Astrocyte of the spinal cord (primary cell): ENCODE measurements at places on chromosomes 3 and 15.

DNA sequence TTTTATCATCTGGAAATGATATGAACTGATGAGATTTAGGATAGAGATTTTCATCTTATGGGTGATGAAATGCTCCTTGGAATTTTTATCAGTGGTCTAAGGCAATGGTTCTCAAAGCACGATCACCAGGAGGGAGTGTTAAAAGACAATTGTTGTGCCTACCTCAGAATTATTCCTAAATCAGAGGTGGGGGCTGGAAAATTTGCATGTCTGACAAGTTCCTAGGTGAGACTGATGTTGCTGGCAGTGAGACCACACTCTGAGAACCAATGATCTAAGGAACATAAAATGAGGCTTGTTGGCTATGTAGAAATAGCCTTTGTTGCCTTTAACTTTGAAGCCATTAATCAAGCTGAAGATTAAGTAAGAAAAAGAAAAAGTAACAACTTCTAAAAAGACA is 416.6 kb upstream of the AZI2 start:
- no peak for DNase-seq

- DNase-seq, result no peak
These were observed 815.2 kb downstream of the FHIT start for GRCh38 chr3:60435941-60436650.

GRCh38 chr3:38029400-38030125 is at the start of gene PLCD1:
Gene PLCD1, minus strand, starts transcription at chr3:38029642. Its CDS starts 103 bp downstream, at chr3:38029539.
- DNase-seq, result peak; percentile 54

GRCh38 chr15:97087006-97087741 is 756.7 kb downstream of the NR2F2 start:
- DNase-seq, result no peak

GRCh38 chr3:12484983-12485327 is 675 bp downstream of the TSEN2 start:
- no peak for DNase-seq

GRCh38 chr3:35773417-35773816 is 134.1 kb downstream of the ARPP21 start:
- DNase-seq, result no peak

DNA sequence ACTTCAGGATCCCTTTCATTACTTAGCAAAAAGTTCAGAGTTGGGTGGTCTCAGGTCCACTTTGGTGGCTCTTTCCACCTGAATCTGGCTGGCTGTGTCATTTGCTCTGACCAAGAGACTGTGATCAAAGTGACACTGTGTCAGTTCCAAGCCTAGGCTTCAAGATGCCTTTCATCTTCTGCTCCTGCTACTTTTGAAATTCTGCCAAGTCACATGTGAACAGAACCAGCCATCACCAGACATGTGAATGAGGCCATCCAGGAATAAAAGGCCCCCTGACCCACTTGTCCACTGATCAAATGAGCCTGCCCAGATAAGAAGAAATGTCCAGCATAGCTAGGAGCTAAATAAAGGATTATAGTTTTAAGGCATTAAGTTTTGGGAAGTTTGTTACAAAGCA is 132.2 kb downstream of the OSBPL10 start:
- no peak for DNase-seq

DNA sequence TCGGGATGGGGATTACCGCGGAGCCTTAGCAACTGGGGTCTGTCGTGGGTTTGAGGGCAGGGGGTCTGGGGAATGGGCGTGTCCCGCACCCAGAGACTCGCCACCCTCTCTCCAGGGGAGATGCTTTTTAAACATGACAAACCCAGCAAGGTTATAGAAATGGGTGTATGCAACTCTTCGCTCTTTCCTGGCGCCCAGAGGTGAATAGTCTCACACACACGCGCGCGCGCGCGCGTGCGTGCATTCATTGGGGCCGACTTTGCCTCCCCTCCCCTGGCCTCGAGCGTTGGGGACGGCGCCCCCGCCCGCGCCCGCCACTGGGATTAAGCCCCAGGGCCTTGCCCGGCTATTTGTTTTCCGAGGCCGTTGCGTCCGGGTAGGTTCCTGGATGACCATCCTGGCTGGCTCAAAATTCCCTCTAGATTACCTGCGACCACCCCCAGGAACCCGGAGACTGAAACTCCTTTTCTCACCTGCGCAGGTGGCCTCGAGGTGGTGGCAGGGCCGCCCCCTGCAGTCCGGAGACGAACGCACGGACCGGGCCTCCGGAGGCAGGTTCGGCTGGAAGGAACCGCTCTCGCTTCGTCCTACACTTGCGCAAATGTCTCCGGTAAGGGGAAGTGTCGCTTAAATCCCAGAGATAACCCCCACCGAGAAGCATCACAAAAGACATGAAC is 777 bp downstream of the GPR160 start:
- no peak for DNase-seq

DNA sequence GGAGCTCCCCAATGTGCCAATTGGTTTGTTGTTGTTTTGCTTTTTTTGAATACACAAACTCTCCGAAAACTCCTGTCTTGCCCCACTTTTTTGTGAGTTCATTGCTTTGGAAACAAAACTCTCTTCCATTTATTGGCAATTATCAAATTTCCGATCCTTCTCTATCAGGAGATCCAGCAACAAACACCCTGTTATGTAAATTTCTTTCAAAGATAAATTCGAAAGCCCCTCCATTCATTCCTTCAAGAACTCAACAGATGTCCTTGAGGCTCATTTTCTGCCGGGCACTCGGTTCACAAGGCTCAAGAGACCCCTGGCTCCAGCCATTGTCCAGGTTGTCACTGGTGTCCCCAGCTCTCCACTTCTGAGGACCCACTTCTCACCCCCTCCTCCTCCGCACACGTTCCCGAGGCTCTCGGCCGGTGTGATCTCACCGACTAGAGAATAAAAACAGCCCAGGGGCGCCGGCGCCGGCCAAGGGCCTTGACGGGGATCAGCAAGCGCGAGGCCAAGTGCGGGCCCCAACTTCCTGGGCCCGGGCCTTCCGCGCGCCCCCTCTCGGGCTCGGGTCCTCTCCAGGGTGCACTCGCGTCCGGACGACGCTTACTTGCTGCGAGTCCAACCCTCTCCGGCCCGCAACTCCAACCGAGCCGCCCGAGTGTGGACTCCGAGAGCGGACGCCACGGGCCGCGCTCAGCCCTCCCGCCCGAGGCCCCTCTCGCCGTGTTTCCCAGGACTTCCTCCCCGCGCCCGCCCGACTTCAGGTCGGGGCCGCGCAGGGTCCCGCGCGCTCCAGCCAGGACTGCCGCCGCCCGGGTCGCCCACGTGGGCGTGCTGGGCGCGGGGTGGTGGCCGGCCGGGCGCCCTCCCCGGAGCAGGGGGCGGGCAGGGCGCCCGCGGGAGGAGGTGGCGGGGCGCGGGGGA is 533 bp upstream of the SMAD3 start:
- DNase-seq, result peak; percentile 70

- DNase-seq, result no peak
These were observed 833.5 kb upstream of the CADM2 start for GRCh38 chr3:84125201-84125721.

DNA sequence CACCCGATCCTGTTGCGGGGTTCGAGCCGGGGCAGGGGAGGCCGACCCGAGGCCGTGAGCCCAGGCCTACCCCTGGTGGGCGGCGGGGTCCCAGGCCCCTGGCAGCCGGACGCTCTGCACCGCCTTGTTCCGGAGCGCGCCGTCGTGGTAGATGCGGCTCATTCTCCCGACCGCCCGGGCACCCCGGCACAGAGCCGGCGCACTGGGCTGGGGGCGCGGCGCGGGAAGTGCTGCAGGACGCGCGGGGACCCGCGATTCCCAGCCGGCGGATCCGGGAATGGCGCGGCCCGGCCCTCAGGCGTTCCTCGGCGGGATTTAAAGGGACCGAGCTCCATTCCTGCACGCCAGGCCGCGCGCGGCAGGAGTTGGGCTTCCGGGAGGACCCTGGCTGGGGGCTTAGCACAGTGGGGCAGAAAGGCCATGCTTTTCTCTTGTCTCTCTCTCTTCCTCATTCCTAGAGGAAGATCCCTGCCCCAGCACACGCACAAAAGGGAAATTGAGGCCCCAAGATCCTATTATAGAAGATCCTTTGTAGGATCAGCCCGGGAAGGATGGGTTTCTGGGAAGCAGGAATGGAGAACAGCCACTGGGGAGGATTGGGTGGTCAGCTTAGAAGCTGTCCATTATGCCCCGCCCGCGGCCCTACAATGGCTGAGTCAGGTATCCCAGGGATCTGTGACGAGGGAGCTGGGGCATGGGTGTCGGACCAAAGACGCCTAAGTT is at the start of gene ARPIN:
Gene ARPIN (minus strand): TSS at position 279 of the 723 bp plus-strand sequence. CDS start 117 bp downstream, at position 162.
- DNase-seq, result peak; percentile 30

GRCh38 chr3:169615833-169616232 is 47.7 kb downstream of the MECOM start:
- DNase-seq, result no peak

DNA sequence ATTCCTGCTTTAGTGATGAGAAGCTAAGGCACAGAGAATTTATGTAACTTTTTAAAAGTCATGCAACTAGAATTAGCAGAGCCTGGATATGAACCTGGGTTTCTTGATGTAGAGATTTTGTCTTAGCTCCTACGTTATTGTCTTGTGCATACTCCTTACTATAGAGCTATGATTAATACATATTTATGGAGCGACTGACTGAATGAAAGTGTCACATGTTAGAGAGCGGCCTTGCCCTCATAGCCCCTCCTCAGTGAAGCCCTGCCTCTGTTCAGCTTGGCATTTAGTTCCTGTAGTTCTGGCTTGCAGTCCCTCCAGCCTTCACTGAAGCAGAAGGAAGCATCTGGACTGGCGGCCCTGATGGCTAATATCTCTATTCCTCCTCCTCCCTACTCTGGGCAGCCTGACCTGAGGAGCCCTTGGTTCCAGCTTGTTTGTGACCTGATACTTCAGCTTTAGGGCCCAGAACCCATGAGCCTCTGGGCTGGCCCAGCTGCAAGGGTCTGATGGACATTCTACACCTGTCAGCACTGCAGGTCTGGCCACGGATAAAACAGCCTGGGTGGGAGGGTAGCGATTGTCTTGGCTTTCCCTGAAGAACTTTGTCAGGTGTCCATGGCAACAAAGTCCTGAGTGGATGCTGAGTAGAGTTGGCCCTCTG is 13.4 kb upstream of the AGBL1 start:
- no peak for DNase-seq
